Stimulated activated CD8-positive, alpha-beta memory T cell treated with anti-CD3 and anti-CD28 coated beads, Interleukin-15, amount 100 ng/mL, for 24 hours (primary cell): ENCODE measurements at places on chromosomes 4 and X.

DNA sequence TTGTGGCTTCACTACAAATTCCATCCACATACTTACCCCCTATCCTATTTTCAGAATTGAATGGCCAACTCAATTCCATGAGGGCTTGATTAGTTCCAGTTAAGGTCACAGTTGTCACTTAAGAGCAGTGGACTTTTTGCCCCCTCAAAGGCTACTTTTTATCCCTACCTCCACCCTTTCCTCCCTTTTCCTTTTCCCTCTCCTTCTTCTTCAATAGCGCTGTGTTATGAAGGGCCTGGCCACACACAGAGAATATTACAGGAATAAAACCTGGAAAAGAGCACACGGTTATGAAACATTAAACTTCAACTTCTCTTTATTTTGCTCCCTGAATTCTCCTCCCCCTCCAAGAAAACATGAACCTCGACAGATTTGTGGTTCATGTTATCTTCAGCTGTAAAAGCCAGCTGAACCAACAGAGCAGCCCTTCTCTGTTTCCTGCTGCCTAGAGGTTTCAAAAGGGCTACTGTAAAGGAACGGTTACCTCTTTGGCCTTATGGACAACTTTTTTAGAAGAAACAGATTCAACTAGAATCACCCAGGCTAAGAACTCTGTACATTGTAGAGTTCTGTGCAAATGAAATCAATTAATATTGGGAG, 87.0 kb upstream of the RPL34 start:
- DNase-seq: no peak

DNA sequence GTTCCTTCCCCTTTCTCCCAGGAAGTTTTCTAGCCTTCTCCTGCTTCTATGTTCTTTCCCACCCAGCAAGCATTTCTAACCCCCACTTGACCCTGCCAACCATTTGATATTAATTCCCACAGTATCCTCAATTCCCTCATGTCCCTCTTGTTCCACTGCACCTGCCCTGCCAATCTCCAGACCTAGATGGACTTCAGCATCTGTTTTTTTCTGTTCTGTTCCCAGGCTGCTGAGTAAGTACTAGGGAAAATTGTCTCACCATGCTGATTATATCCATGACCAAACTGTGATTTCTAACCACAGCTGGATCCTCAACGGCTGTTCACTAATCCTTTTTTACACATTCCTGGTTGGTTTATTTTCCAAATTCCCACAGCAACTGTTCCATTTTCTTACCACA, 37.7 kb downstream of the CLCN5 start:
- DNase-seq: no peak

DNA sequence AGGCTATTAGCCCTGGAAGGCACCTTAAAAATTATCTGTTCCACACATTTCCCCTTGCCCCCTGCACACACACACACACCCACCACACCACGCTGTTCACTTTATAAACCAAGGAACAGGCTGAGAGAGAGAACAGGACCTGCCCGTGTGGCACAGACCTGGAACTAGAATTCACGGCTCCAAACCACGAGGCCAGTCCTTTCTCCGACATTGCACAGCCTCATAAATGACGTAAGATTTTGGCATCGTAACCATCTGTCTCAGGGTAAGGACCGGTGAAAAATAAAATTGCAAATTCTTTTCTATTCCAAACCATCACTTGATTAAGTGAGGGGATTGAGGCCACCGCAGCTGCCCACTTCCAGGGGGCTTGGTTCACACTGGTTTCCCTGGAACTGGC, 330.3 kb downstream of the BCOR start:
- DNase-seq: no peak

GRCh38 chrX:118554511-118554910, 58.9 kb downstream of the DOCK11 start:
- DNase-seq: no peak

DNA sequence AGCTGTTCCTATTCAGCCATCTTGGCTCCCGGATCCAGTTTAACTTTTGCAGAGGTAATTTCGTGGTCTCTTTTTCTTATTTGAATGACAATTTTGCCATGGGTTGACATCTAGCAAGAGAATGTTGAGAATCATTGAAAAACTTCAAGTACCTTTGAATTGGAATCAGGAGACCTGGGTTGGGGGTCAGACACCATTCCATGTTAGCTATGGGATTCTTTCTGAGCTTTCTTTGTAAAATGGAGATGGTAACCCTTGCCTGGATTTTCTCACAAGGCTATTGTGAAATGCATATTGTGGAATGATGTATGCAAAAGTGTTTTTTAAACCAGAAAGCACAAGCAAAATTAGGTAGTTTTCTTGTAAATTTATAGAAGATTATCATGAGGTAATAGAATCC, 79.1 kb upstream of the HAND2 start:
- no peak for DNase-seq

- no peak for DNase-seq
Observed at GRCh38 chr4:25437926-25438325, 60.9 kb downstream of the ANAPC4 start.

DNA sequence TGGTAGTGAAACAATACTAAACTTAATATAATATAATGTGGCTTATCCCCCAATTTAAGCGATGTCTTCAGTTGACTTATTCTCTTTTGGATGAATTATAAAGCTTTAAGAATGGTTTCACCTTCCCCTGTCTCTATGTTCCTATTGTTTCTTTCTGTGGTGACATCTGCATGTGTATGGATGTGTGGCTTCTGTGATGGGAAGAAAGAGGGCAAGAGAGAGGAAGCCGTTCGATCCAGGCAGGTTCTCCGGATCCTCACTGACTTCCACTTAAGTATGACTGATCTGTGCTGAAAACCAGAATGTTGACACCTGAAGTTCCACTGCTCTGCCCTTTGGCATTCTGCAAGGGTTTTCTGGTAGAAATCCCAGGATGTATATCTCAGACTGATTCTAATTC, 1150.8 kb downstream of the STPG2 start:
- DNase-seq: no peak

DNA sequence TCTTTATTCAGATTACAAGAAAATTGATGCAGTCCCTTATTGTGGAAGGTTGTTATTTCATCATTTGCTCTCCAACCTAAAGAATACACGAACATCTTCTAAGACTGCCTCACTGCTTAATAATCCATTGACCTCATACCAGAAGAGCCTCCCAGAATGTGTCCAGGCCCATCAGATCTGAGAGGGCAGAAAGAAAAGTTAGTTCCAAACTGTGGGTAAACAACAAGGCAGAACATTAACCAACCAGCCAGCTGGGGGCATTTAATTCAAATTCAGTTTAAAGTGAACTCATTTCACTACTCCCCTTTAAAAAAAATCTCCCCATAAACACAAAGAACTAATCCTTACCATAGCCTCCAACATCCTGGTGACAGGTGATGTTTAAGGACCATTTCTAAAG, 13.8 kb downstream of the GPC4 start:
- no peak for DNase-seq

DNA sequence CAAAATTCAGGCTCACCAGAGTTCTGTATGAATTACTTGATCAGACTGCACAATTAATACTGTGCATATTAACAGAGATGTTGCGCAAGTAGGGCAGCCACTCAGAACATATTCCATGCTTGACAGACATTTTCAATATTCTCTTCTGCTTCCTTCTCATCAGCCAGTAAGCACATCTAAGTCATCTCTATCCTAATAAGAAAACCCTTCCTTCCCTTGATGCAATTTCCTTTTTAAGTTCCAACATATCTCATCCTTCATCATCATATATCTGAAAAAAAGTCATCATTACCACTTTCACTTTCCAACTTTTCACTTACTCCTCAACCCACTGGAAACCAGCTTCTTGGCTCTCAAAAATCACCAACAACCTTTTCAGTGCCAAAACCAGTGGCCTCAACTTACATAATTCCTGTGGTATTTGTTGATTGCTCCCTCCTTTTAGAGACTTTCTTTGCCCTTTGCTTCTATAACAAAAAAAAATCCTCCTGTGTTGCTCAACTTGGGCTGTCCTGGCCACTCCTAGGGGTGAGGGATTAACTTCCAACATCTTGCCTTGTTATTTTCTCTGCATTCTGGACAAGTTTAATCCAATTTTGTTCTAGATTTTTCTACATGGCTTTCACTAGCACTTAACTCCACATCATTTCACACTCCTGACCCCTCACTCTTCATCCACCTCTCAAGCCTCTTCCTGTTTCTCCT, 14.1 kb downstream of the MBNL3 start:
- no peak for DNase-seq

DNA sequence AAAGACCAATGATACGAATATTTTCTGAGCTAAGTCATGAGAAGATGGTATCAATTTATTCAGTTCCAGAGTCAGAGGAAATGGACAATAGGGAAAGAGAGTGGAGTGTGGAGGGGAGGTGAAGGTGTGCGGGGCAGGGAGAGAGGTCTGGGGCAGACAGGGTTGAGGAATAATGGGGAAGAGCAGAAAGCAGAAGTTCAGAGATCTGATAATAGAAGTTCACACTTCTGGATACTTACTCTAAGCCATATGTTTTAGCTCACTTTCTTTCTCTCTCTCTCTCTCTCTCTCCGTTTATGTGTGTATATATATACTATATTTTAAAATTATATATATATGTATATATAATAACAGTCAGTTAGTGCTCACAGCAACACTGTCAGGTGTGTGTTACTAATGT, 40.4 kb downstream of the FOXR2 start:
- no peak for DNase-seq

GRCh38 chr4:138938366-138938690, 77.3 kb upstream of the NOCT start:
- no peak for DNase-seq

GRCh38 chr4:153076861-153077260, 127.4 kb upstream of the TRIM2 start:
- DNase-seq: no peak

GRCh38 chr4:27412613-27413012, 552.0 kb downstream of the STIM2 start:
- DNase-seq: no peak

GRCh38 chrX:82973646-82974045, 534.4 kb upstream of the POU3F4 start:
- DNase-seq: no peak

GRCh38 chrX:149079805-149080406, 425.2 kb downstream of the IDS start:
- DNase-seq: no peak

DNA sequence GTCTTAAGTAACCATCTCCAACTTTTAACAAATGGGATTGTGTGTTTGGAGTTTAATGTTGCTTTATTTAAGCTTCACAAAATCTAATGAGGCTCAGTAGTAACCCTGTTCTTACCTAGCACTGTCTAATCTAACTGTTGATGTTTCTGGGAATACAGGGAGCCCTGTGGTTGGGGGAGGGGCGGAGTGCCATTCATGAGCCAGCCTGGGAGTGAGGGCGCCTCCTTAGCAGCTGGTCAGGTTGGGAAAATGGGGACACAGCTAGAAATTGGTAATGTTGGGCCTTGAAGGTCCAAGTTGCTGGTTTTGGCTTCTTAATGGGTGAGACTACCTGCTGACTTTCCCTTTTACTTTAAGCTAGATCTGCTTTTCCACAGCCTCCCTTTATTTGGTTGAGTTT, 22.9 kb upstream of the TADA2B start:
- no peak for DNase-seq

- DNase-seq: no peak
Observed at GRCh38 chr4:85869181-85869580, 394.2 kb downstream of the ARHGAP24 start.

DNA sequence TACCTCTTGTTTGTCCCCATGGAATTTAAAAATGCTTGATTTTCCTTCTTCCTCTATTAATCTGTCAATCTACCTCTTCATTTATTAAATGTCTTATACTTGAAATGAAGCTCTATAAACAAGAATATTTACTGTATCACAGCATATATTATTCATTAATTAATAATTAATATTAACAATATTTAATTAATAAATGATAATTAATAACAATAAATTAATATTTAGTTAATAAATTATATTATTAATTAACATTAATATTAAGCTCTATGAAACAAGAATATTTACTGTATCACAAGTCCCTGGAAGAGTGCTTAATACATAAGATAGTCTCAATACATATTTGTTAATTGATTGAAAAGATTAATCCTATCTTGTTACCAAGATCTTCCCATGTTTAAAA, 306.6 kb downstream of the STPG2 start:
- no peak for DNase-seq

- DNase-seq: no peak
Observed at GRCh38 chr4:40124690-40125089, 68.0 kb downstream of the N4BP2 start.

- DNase-seq: no peak
Observed at GRCh38 chr4:2141022-2141761, 82.1 kb downstream of the NAT8L start.

DNA sequence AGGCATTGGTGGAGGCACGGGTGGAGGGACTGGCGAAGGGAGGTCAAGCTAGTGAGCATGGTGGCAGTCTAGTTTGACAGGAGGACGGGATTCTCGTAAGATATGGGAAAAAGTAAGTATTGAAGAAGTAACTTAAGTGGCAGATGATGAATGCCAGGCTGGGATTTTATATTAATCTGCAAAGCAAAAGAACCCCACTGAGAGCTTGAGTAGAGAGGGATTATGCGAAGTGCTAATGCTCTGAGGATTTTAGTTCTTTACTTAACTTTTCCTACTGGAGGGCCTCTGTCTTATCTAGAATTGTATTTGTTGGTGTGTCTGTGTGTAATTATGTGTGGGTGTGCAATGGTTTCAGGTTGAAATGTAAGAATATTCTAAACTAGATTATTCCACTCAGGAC, 327.9 kb downstream of the FAT4 start:
- DNase-seq: no peak

DNA sequence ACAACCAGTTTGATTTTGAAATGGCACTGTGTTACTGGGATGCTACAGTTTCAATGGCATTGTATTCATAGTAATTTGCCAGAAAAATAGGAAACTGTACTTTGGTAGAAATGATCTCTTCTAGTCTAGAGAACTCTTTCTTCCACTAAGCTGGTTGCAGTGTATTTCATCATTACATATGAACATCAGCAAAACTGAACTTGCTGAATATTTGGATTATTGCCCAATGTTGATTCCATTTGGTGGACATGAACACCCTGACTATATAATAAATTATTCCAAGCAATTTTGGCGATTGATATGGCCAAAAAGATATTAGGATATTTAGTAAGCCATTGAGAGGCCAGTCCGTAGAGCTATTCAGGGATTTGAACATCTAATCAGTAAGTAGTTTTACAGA, 191.8 kb upstream of the CXorf66 start:
- DNase-seq: no peak

- DNase-seq: no peak
Observed at GRCh38 chrX:30654989-30655607, 1.9 kb downstream of the GK start.

DNA sequence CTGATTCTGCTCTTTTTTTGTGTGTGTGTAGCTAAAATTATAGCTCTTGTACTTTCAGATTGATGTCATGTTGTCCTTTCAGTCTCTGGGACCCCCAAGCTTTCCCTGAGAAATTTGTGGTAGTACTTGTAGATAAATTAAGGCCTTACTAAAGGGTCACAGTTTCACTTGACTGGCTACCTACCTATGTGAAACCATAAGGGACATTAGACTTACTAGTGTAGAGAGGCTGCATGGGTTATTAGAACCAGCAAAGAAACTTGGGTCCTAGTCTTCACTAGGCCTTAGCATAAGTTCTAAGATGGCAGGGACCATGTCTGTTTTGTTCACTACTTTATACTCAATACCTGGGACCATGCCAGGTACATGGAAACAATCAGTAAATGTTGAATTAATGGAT, 21.4 kb downstream of the WDR44 start:
- DNase-seq: no peak

GRCh38 chrX:129875669-129876068, 30.3 kb upstream of the UTP14A start:
- DNase-seq: no peak

- no peak for DNase-seq
Observed at GRCh38 chrX:75107863-75108509, 48.1 kb downstream of the ABCB7 start.

- no peak for DNase-seq
Observed at GRCh38 chr4:177012918-177013545, 220.3 kb upstream of the VEGFC start.
